ENCODE measurements at places on chromosomes 1 and 21.

GRCh38 chr21:26849428-26850115, 4.4 kb upstream of the ADAMTS1 start:
- DNase-seq = no peak

DNA sequence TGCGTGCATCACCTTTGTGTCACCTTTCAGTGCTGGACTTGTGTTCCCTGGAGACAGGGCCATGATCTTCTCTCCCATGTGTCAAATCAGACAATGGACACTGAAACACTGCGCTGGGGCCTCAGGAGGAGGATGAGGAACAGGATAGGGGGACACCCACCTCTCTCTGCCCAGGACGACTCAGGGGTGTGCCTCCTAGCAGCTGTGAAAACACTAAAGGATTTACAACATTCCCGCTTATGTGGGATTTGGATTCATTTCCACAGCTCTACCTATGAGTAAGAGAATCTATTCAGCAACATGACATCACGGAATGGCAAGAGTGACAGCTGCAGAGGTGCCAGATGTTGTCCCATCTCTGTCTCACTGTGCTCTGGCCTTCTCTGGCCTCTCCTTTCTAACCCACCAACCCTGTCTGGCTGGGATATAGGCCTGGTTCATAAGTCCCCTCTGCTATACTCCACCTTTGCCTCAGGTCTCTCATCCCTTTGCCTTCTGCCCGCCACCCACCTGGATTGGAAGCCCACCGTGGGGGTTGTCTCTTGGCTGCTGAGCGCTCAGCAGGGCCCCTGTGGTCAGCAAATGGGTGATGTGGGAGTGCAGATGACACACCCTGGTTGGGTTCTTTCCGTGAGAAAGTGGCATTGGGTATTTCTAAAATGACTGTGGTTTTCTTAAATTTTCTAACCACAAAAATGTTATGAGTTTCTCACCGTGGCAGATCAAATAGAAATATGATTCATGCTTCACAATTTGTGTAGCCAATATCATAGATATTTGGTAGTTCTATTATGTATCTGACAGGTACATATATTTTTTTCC, 47.1 kb upstream of the TLR5 start:
- no peak for DNase-seq

GRCh38 chr1:219902951-219903350, 25.4 kb downstream of the SLC30A10 start:
- no peak for DNase-seq

DNA sequence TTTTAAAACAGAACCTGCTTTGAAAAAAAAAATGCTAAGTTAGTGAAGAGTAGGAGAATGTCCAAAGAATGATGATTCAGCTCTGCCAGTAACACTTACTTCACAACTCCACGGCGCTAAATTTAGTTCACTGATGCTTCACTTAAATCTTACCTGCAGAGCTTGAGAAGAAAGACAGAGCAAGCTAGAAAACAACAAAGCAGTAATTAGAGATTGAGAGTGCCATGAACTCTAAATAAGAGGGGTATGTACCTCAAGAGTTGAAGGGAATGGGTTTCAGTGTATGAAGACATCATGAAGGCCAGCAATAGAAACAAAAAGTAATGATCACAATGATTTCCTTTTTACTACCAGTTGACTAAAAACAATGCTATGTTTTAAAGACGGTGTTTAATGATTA, 32.8 kb downstream of the EPRS1 start:
- DNase-seq = no peak

DNA sequence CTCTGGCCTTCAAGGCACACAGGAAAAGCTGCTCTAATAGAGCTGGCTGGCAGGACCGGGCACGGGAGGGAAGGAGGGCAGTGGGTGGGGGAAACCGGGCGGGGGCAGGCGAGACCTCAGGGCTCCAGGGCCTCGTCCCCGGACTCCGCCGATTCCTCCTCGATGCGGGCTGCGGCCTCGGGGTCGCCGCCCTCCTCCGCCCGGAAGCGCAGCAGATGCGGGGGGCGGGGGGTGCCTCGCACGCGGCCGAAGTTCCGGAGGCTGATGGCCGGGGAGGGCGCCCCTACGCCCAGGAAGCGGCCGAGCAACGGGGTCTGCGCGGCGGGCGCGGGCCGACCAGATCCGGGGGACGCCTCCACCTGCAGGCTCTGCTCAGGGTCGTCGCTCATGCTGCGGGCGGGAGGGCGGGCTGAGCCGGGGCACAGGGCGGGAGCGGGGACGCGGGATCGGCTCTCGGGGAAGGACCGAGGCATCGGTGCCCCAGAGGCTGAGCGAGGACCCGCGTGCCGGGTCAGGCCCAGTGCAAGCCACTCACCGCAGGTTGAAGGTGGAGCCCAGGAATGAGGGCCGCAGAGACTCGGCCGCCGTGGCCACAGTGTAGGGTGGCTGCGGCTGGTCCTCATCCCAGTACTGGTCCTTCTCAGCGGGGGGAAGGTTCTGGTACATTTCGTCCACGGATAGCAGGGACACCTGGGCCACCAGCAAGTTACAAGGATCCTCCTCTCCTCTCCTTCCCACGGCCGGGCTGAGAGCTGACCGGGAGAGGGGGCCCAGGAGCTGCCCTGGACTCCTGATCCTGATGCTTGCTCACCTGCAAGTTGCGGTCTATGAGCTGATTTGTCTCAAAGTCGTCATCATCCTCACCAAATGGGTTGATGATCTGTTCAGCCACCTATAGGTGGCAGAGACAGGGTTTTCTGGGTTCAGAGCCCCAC, 3.6 kb downstream of the BEST4 start:
- no peak for DNase-seq

DNA sequence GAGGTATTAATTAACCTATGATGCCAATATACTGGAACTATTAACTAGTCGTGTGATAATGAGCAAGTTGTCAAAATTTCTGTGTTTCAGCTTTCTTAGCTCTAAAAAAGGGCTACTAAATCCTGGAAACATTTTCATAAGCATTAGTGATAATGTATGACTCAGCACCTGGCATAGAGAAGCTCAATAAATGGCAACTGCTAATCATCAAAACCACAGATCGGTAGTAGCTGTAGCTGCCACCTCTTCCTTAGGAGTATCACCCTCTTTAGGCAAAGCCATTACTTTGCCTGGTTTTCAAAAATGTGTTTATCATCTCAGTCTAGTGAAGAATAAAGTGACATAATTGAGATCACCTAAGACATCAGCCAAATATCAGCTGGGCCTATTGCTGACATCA, 75.5 kb downstream of the TPR start:
- no peak for DNase-seq

DNA sequence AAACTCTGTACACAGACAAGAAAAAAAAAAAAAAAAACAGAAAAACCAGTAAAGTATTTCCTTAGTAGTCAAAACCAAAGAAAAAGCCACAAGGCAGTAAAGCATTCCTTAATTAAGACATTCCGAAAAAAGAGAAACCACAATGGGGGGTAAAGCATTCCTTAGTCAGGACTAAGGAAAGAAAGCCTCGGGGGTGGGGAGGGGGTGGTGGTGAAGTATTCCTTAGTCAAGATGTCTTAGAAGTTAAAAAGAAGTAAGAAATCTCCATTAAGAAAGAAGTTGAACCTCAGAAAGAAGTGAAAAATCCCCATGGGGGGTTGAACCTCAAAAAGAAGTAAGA, 28.2 kb upstream of the FMO1 start:
- DNase-seq = no peak

GRCh38 chr21:43827015-43827611, 37.7 kb downstream of the RRP1 start:
- no peak for DNase-seq
